ENCODE measurements at places on chromosomes 1 and 21.

DNA sequence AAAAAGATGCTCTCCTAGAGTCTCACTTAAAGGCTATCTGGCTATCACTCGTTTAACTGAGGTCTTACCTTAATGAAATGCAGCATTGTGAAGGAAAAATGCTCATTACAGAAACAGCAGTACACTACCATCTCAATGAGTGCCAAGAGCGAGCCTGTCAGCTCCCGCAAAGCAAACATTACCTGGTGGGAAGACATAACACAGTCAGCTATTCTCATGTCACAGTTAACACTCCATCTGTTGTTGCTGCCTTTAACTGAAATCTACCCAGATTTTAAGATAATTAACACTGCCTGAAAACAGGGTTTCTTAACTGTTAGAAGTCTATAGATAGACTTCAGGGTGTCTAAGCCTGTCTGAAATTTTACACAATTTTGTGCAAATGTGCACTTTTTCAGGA lies 39.1 kb downstream of the PCSK9 start:
- no peak for DNase-seq

DNA sequence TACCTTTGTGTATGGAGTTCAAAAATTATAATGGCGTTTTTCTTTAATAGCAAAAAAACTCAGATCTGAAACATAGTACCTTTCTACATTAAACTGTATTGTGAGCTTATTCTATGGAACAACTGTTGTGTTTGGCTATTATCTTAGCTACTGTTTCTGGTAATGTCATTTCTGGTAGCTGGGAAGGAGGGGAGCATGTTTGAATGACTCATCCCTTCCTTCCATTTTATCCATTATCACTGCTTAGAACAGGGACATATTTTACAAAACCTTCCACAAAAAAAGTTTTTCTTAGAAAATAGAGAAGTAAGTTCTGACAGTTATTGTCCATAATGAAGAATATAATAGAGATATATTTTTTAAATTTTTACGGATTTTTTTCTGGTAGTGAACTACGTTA lies 128.3 kb downstream of the NRDC start:
- DNase-seq: no peak

DNA sequence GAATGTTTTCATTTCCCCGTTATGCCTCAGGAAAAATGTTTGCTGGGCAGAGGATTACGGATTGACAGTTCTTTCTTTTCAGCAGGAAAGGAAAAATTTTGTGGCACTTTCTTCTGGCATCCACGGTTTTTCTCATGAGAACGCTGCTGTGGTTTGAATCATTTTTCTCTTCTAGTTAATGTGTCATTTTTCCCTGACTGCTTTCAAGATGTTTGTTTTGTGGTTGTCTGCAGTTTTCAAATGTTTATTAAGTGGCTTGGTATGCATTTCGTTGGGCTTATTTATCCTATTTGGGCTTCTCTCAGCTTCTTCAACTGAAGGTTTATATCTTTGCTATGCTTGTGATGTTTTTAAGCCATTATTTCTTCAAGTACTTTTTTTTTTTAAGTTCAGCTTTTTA lies 359.0 kb downstream of the RGS7 start:
- no peak for DNase-seq

DNA sequence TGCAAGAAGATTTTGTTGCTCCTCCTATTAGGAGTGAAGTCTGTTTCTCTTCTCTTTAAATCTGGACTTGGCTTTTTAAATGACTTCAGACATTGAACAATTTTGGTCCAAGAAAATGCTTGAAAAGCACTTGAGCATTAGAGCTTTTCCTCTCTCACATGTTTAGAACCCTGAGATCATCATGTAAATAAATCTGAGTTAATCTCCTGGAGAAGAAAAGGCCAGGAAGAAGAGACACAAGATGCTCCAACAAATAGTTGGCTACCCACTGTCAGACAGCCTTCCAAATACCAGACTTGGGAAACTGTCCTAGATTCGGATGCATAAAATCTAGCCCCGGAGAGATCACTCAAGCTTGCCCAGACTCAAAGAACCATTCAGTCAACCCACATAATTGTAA lies 1353.1 kb upstream of the ADGRL4 start:
- DNase-seq: no peak

- DNase-seq: no peak
These were observed 10.6 kb downstream of the CFAP126 start for GRCh38 chr1:161357073-161357472.

GRCh38 chr1:42231253-42231652 lies 66.7 kb upstream of the GUCA2A start:
- no peak for DNase-seq

DNA sequence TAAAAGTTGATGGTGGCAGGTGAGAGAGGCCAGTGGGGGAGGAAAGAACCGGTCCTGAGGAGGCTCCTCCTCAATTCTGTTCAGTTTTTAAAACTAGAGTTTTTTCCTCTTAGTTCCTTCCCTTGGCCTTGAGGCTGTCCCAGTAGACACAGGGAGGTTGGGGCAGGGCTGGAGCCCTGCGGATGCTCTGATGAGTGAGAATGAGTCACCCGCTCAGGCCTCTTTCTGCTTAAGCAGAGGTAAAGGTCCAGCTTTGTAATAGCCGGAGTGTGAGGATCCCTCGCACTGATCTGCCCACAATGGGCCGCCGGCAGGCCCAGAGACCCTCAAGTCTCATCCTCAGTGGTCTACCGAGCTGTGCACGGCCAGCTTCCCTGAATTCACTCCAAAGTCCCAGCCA lies 49.6 kb upstream of the IRF2BP2 start:
- DNase-seq: no peak

GRCh38 chr1:183600136-183600535 lies 9.9 kb upstream of the NCF2 start:
- no peak for DNase-seq

DNA sequence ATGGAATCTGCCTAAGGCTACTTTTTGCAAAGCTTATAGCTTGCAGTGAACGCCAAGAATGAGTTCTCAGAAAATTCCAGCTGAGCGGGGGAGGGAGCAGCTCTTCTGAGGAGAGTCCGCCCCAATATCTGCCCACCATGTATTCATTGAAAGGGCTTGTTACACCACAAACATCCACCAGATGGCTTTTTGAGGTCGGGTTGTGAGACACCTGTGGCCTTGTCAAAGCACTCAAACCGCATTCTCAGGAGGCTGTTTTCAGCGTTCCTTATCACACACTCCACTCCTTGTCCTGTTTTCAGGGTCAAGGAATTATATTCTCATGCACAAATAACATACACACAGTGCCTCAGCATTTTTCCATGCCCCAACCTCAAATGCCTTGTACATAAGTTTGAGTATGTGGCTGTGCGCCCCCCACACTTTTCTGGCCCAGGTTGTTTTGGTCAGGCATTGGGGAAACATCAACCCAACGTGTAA lies 3.9 kb upstream of the C4BPB start:
- DNase-seq: no peak

DNA sequence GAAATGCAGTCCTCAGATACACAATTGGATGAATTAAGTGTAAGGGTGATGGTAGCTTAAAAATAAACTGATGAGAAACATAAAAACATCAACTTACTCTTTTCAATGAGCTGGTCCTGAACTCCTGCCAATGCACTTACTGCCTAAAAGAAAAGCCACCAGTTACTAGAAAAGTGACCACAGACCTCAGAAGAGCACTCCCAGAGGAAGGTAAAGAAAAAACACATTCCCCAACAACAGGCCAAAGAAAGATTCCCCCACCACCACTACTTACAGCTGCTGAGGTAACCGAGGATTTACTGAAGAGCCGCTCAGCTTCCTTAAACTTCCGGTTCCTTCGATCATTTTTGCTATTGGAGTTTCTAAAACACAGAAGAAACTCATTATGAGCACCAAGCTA lies 5.4 kb downstream of the MEAF6 start:
- no peak for DNase-seq

DNA sequence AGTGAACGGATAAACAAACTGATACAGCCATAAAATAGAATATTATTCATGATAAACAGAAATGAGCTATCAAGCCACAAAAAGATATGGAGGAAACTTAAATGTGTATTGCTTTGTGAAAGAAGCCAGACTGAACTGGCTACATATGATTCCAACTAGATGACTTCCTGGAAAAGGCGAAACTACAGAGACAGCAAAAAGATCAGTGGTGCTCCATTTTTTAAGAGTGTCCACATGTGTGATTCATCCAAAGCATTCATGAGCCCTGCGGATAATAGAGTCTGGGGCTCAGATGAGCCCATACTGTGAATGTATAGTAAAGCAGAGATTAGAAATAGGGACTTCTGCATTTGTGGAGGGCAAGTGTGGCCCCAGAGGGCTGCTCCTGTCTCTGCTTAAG lies 7.8 kb upstream of the TMEM222 start:
- no peak for DNase-seq

DNA sequence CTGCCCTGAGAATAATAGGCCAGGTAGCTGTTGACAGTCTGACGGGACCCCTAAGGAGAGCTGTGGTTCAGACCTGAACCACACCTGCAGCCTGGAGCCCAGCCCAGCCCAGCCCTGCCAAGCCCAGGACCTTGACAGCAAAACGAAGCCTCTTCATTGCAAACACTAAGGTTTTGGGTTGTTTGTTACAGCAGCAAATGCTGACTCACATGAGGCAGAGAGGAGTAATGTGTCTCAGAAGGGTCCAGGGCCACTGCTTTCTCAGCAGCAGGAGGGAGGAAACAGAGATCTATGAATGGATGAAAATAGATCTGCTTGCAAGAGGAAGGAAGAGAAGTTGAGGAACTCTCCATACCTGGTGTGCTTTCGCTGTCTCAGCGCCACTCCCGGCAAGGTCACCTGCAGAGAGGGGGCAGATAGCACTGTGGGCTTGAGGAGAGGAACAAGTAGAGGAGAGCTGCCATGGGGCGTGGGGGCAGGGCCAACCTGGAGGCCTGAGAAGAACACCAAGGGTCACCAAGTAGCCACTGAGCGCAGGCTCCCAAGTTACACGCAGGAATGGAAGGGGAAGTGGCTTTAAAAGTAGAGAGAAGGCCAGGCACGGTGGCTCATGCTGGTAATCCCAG lies 127.2 kb downstream of the ZNF281 start:
- DNase-seq: no peak

DNA sequence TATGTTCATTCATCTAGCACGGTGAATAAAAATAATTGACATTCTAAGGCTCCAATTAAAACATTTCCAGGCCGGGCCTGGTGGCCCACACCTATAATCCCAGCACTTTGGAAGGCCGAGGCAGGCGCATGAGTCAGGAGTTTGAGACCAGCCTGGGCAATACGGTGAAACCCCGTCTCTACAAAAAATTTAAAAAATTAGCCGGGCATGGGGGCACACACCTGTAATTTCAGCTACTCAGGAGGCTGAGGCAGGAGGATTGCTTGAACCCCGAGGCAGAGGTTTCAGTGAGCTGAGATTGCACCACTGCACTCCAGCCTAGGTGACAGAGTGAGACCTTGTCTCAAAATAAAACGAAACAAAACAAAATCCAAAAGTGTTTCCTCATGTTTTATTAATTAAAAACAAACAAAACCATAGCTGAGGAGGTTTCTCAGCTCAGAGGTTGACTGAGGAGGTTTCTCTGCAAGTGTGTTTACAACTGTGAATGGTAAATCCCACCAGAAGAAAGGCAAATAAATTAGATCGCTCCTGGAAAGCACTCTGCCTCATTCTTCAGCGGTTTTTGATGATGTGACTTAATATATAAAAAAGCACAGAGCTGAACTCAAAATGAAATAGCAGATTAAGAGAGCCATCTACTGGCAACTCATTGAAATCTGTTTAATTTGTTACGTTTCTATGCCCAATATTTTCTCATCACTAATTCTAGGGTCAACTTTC lies 37.7 kb upstream of the ATG4C start:
- no peak for DNase-seq

- no peak for DNase-seq
These were observed 87.6 kb downstream of the PTPRC start for GRCh38 chr1:198726455-198726854.

GRCh38 chr1:109948285-109948630 lies 36.3 kb upstream of the AHCYL1 start:
- no peak for DNase-seq

- no peak for DNase-seq
These were observed 5.3 kb upstream of the MIB2 start for GRCh38 chr1:1609822-1610485.

DNA sequence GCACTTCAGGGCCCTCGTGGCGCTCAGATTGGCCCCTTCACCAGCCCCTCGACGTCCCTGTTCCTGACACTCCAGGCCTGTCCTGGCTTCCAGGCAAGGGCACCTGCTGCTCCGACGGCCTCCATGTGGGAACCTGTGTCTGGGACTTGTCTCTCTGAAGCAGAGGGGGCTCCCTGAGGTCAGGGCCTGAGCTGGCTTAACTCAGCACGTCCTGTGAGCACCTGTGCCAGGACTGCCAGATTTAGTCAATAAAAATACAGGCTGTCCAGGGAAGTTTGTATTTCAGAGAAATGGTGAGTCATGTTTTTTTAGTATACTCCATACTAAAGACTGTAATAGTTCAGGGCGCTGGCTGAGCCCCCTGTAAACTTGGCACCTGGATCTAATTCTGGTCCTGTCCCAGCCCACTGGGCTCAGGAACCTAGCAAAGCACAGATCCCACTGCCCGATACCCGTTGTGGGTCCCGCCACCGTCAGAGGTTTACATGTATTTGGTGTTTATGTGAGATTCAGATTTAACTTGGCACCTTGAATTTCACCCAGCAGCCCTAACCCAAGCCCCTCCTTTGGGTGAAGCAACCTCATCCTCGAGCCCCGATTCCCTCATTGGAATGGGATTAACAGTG lies 109.9 kb upstream of the IFFO2 start:
- DNase-seq: no peak

GRCh38 chr1:201925981-201926645 lies 20.2 kb downstream of the LMOD1 start:
- DNase-seq: no peak

DNA sequence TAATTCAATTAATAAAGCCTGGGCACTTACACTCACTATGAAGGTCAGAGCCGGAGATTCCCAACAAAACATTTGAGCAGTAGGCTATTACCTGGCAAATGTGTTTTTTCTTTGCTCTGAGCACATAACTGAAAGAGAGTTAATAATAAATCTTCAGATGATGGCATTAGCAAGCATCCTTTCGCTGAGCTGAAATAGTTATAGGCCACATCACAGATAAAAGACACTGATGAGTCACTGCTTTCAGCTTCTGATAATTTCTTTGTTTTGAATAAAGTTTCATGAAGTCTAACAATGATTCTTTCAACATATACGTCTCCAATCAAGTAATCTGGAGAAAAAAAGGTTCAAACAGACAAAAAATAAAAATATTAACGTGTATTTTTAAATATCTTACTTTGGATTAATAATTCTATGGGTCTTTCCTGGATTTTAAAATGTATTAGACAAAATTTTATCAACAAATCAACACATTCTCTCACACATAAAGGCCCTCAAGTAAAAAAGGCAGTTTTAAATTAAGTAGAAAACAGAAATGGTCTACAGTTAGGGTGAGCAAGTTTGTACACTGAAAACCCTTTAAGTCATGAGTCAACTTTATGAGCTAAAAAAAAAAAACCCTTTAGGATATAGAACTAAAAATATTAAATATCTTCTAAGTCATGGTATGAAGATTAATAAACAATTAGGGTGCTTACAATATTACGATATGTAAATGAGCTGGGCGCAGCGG lies 33.1 kb downstream of the LTN1 start:
- no peak for DNase-seq

DNA sequence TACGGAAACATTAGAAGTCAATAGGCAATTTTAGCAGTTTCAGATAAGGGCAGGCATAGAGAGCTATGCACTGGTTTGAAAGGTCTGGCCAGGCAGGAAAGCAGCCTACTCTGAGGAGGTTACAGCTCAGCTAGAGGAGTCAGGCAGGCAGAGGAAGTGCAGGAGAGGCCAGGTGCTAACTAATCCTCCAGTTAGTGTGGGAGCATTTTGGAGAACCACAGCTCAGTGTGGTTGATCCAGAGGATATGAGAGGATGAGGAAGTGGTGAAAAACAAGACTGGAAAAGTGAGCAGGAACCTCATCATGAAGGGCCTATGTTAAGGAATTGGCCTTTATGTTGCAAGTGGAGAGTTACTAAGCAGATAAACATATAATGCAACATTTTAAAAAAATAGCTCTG lies 282.4 kb upstream of the SGIP1 start:
- no peak for DNase-seq
